ENCODE measurements at places on chromosomes 11 and 22. TPM values are rescaled to one million over a fixed set of nuclear protein-coding genes. Genes with fewer than 3 reads are reported as not detected.

DNA sequence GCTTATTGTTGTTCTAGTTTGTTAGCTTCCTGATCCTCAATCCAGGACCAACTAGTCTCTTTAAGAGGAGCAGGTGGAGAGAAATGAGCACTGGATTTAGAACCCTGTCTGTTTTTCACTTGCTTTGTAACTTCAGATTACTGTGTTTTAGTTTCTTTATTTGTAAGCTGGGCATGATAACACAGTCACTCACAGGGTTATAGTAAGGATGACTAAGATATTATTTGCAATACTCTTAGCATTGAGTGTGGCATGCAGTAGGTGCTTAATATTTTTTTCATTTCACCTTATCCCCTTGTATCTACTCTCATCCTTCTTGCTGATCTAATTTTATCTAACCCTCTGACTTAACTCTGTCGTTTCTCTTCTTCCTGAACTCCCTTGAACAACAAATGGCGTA, 33.8 kb downstream of the DNHD1 start:
- no peak for DNase-seq

The OR8G5 gene
- total RNA-seq: not detected

GRCh38 chr11:46920755-46921154, 2.4 kb upstream of the LRP4 start:
- no peak for DNase-seq

GRCh38 chr11:110763249-110764011, 51.2 kb upstream of the ARHGAP20 start:
- no peak for DNase-seq

DNA sequence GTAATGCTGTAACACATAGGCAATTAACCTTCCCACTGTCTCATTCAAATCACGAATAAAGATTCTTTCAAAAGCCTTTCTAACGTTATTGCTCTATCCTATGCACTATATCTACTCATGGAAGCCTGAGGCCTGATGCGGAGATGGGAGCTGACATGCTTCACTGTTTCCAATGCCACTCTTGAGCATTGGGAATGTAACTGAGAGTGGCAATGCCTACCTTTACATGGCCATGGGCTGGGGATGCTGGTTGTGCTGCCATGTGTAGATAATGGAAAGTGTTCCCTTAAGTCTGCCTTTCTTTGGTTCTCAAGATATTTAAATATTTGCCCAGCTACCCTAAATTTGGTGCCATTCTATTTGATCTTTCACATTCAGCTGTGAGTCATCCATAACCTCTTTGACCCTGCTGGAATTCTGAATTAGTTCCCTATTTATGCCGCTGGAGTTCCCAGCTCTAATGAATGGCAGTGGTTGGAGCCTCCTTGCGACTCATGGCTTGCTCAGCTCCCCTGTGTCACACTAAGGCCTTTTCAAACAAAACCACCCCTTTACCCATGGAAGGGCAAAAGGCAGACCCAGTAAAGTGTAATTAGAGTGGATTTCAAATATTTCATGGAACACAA, 21.4 kb upstream of the DKK3 start:
- DNase-seq: no peak

GRCh38 chr22:19169002-19169946, 9.3 kb downstream of the SLC25A1 start:
- no peak for DNase-seq

DNA sequence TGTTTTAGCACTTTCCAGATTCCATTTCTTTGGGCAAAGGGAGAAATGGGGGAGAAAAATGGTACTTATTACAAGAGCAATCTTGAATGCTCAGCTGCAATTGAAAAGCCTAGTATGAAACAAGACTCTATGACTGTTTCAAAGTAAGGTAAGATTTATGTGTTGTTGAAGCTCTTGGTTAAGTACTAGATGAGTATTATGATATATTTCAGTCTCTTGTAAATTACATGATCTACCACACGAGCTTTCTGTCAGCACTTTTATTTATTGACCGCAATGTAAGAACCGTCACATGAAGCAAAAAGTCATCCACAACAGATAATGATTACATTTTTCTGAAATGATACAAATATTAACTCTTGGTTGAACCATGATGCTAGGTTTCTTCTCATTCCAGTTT, 906.7 kb upstream of the CHORDC1 start:
- no peak for DNase-seq

GRCh38 chr22:37525746-37526350, 6.6 kb upstream of the CARD10 start:
- no peak for DNase-seq

DNA sequence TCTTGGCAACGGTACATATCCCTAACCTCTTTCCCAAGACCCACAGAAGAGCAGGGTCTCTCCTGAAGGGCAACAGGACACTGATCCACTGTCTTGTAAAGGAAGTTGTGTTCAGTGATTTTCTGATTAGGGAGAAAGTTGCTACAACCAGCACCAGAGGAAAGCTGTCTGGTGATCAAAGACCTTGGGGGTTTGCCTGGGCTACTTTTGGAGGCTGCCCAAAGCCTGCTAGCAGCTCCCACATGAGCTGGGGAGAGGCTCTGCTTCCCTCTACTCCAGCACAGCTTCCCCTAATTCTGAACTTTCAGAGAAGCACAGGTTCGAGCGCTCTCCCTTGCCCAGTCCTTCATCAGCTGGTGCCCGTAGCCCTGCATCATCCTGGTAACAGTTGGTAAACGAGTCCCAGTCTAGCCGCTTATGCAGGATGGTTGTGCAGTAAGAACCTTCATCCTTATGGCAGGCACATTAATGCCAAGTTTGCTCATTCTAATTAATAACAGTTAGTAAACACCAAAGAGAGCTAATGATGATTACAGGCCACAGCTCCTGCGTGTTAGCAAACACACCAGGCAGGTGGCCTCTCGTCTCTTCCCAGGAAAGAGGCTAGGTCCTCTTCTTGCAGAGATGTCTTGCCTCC, 173.1 kb downstream of the NTM start:
- no peak for DNase-seq

- no peak for DNase-seq
These were observed 47.9 kb downstream of the FEZ1 start for GRCh38 chr11:125448136-125448535.

DNA sequence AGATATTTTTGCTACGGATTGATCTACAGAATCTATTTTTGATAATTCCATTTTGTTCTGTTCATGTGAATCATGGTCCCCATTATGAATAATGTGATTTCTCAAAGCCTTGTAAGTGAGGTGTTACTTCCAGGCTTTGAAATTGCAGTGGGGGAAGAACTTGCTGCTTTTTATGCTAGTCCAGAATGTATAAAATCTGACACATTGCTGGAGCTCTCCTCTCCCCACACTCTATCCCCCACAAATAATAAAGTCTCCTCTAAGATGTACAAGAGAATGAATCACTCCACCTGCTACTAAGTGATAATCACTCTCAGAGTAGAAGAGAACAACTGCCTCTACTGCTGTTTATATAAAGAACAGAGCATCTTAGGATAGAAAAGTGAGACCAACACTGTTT, 5.9 kb upstream of the RAB6A start:
- no peak for DNase-seq

DNA sequence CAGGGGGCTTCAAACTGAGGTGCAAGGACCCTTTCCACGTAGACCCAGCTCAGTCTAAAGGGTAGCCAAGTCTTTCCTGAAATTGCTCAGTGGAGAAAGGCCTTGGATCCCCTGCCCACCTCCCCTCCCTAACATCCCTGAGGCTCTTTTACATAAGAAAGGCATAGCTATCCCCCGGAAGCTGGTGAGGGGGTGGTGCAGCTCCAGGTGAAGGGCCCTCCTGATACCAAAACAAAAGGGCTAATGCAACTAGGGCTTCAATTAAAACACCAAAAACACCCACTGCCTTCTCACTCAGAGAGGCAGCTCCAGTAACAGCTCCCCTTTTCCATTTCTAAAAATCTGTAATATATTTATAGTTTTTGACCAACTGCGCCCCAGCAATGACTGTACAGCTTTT, 5.8 kb downstream of the SHANK2 start:
- no peak for DNase-seq

Data from cardiac septum (tissue), 1 donor.